ENCODE measurements at places on chromosomes 7 and 10.
A peak's percentile ranks its signal among the peaks of the same experiment; 100 is the strongest.

DNA sequence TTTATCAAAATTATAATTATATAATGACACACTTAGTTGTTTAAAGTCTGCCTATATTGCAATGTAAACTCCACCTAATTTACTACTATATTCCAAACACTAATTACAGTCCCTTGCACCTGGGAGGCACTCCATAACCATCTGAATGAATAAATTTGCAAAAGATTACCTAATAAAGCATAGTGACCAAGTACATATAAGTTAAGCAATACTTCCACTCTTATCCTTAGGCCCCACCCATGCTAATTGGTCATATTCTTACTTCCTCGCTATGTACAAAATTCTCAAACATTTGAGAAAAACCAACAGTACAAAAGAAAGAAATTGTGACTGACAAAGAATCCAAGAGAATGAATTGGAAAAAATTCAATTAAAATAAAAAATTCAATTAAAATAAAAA, 65.3 kb downstream of the ZFAND4 start:
- no peak for DNase-seq

GRCh38 chr7:50727072-50727471, 55.6 kb downstream of the GRB10 start:
- DNase-seq, result no peak

GRCh38 chr7:30472081-30472783, 6.4 kb downstream of the NOD1 start:
- no peak for DNase-seq

- DNase-seq, result no peak
Observed at GRCh38 chr7:36227223-36227622, 74.2 kb downstream of the EEPD1 start.

- peak; percentile 97 for DNase-seq
Observed at GRCh38 chr7:81183326-81183725, 264.5 kb upstream of the SEMA3C start.

DNA sequence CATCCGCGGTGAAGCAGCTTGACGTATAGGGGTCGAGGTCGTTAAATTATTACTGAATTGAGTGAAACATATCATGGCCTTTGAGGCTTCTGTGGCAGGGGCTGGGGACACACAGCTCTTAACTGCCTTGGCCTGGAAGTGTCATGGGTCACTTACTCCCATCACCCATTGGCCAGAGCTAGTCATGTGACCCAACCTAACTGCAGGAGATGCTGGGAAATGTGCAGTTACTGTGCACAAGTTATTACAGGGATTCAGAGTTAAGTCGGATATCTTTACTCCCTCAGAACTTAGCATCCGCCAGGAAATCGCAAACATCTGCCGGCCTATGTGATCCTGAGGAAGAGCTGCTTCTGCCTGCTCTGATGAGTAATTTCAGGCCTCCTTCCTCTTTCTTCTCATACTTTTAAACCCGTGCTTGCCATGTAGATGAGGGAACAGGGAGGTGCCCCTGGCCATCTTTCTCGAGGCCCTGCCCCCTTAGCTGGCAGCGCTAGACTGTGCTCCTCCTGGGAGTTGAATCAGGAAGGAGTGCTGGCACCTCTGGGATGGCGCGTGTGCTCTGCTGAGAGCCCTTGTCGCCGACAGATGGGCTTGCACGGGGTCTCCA, 203.6 kb downstream of the TCF7L2 start:
- no peak for DNase-seq

GRCh38 chr10:64733980-64734379, 1212.8 kb downstream of the REEP3 start:
- DNase-seq, result peak; percentile 7

- DNase-seq, result peak; percentile 16
Observed at GRCh38 chr7:139995017-139995915, 67.5 kb downstream of the PARP12 start.

DNA sequence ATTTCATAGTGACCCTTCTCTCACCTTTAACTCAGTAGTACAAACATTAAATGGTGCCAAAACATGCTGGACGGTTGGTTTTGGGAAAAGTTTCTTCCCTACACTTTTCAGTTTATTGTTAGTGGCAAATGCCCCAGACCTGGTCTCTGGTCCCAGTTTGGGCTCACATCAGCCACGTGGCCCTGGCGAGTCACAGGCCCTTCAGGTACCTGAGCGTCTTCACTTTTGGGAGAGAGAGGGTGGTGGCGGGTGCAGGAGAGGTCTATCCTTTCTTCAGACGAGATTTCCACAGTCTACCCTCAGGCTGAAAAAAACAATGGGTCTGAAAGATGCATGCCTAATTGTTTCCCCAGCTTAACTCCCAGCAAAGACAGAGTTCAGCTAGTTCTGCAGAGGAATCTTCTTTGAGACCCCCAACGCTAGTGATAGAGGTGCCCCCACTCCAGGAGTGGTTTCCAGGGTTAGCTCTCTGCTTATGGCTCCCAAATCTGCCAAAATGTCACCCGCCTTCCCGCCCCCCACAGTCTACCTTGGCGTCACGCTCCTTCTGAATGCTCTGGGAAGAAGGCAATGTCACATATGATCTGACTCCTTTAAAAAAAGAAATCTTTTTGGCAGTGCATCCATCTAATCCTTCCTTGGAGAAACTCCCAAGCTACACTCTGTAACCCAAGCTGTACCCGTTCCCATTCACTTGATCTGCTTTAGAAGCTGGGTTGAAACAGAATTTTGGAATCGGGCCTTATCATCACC, 384.8 kb upstream of the FOXK1 start:
- no peak for DNase-seq

- no peak for DNase-seq
Observed at GRCh38 chr10:24848195-24848594, 104.2 kb downstream of the PRTFDC1 start.

- DNase-seq, result no peak
Observed at GRCh38 chr7:155973451-155973997, 161.3 kb upstream of the SHH start.

DNA sequence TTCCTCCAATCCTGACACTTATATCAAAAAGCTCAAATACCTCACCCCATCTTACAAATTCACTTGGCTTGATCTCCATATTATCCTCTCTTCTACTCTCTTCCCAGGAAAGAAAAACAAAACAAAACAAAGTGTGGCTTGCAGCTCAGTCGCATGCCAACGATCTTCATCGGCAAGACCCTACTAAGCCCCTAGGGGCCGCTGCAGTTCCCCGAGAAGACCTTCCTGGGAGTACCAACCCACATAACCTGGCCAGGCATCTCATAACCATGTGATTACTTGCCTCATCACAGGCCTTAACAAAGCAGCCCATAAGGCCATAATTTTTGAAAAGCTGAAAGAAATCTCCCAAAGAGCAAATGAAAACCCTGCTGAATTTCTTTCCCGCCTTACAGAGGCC, 103.7 kb downstream of the ZNF92 start:
- peak; percentile 42 for DNase-seq

- no peak for DNase-seq
Observed at GRCh38 chr7:107902381-107902780, 11.4 kb downstream of the DLD start.

DNA sequence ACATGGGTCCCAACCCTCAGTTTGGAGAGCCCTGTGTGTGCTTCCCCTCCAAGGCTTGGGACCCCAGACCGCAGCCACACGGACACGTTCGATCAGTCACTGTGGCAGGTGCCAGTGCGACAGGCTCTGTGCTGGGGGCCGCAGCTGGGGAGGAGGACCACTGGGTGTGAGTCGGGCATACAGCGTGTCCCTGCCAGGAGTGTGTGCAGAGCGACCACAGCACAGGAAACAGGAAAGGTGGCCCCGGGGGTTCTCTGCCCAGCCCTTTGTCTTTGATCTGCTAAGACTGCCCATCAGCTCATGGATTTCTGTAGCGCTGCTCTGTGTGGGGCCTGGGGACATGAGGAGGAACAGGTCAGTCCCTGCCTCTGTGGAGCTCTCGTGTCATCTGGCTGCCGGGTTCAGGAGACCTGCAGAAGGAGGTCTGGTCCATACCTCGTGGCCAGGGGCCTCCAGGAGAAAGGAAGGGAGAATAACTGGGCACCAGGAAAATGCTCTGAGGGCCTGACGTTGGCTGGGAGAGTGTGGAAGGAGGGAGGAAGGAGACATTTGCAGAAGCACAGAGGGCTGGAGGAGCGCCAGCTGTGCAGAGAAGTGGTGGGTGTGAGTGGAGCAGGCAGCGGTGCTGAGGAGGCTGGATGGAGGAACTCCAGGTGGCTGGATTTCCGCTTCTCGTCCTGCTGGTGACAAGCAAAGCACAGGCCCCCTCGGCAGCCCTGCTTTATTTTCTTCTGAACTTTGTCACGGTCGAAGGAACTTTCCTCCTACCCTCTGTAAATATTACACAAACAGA, 4.1 kb downstream of the NUDT1 start:
- DNase-seq, result no peak

GRCh38 chr10:48215486-48216203, 58.9 kb downstream of the FRMPD2 start:
- DNase-seq, result peak; percentile 72

Measured in NCI-H69 (cell line).